ENCODE measurements at places on chromosomes 7 and 10. TPM values are rescaled to one million over a fixed set of nuclear protein-coding genes. Genes with fewer than 3 reads are reported as not detected.

Gene ACBD7
- 1.1 TPM for total RNA-seq

Gene PRRT4
- 0.24 TPM for total RNA-seq

Gene C7orf33
- not detected for total RNA-seq

Gene BAIAP2L1
- total RNA-seq = 38.0 TPM

Gene ANKRD1
- total RNA-seq = 52.3 TPM

Gene CSTF2T
- 15.9 TPM for total RNA-seq

Gene VAX1
- 1.2 TPM for total RNA-seq

Gene METTL27
- 10.6 TPM for total RNA-seq

Gene MOGAT3
- total RNA-seq = not detected

Gene GHRHR
- total RNA-seq = not detected

Gene ASZ1
- not detected for total RNA-seq

Gene SSC4D
- total RNA-seq = 1.3 TPM

Gene FAM25G
- total RNA-seq = 0.73 TPM

Gene TMEM139
- 1.2 TPM for total RNA-seq

Gene PRKAR1B
- total RNA-seq = 29.1 TPM

Gene VPS37D
- total RNA-seq = 4.7 TPM

Gene MAT1A
- total RNA-seq = 0.04 TPM

Gene PNLIPRP3
- 0.03 TPM for total RNA-seq

Gene MAP3K8
- total RNA-seq = 11.5 TPM

Gene CYP2C9
- total RNA-seq = not detected

Gene MRLN
- not detected for total RNA-seq

Gene KCNIP2
- 0.47 TPM for total RNA-seq

Gene TRIM50
- not detected for total RNA-seq

Gene SAP25
- total RNA-seq = 0.44 TPM

Gene MKX
- total RNA-seq = not detected

Gene ZNF804B
- total RNA-seq = not detected

Gene SEMA3D
- total RNA-seq = 0.07 TPM

Gene SPDYE1
- not detected for total RNA-seq

Gene AASS
- total RNA-seq = 0.13 TPM

Gene EVX1
- total RNA-seq = 0.18 TPM

Gene CCNJ
- total RNA-seq = 6.1 TPM

Gene SMIM30
- 31.9 TPM for total RNA-seq

Gene GRM3
- total RNA-seq = not detected

Gene SPDYE2
- not detected for total RNA-seq

Gene HIPK2
- total RNA-seq = 39.9 TPM
